ENCODE measurements at places on chromosomes 11 and 22.

GRCh38 chr11:27703481-27703880, 3.2 kb upstream of the BDNF start:
- no peak overlapping the region for H3K27ac ChIP-seq
- no peak overlapping the region for H3K4me3 ChIP-seq
- DNase-seq: no peak
- peaks cover 21% of the 10 kb centered on the region for H3K4me1 ChIP-seq
- H3K36me3 ChIP-seq: no peaks in the 10 kb centered on the region

DNA sequence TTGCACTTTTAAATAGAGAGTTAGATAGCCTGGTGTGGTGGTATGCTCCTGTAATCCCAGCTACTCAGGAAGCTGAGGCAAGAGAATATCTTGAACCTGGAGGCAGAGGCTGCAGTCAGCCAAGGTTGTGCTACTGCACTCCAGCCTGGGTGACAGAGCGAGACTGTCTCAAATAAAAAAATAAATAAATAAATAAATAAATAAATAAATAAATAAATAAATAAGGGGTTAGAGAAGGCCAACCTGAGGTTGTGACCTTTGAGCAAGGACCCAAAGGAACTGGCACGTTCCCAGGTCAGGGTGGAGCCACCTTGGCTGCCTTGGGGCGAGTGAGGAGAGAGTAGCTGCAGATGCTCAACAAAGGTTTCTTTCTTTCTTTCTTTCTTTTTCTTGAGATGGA, 65.3 kb upstream of the TENM4 start:
- no peak for DNase-seq
- H3K36me3 ChIP-seq: no peaks in the 10 kb centered on the region
- no peaks in the 10 kb centered on the region for H3K27me3 ChIP-seq

- H3K27me3 ChIP-seq: no peaks in the 10 kb centered on the region
- H3K4me1 ChIP-seq: no peaks in the 10 kb centered on the region
- H3K36me3 ChIP-seq: no peaks in the 10 kb centered on the region
- H3K4me3 ChIP-seq: no peak overlapping the region
- H3K27ac ChIP-seq: no peak overlapping the region
Measured at GRCh38 chr22:27063406-27063805, 406.0 kb downstream of the MIAT start.

DNA sequence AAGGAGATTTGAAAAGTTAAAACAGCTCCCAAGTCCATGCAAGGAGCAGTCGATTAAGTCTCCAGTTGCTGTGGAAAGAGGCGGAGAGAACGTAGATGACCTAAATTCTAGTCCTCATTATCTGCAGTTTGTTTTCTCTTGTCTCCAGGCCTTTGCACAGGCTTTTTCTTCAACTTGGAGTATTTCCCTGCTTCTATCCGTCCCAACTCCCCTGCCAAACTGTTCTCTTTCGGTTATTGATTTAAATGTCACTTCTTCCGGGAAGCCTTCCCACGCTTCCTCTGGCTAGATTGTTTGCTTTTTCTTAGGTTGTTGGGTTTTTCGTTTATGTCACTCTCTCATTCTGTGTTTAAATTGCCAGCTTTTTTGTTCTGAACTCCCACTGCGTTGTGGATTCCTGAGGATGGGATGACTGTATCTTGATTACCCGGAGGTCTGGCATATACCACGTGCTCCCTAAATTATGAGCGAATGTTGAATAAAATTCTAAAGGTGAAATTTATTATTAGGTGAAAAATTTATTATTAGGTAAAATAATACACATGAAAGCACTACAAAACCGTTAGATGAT, 463 bp downstream of the TMEM126B start:
- H3K36me3 ChIP-seq: no peaks in the 10 kb centered on the region
- H3K4me3 ChIP-seq: peak overlapping the region; percentile 94
- DNase-seq: no peak
- peak overlapping the region; percentile 94 for H3K27ac ChIP-seq
- H3K4me1 ChIP-seq: peaks cover 14% of the 10 kb centered on the region

GRCh38 chr11:14012846-14013245, 50.3 kb downstream of the SPON1 start:
- no peak overlapping the region for H3K27ac ChIP-seq
- H3K4me3 ChIP-seq: no peak overlapping the region
- H3K36me3 ChIP-seq: no peaks in the 10 kb centered on the region
- H3K27me3 ChIP-seq: no peaks in the 10 kb centered on the region
- DNase-seq: no peak

DNA sequence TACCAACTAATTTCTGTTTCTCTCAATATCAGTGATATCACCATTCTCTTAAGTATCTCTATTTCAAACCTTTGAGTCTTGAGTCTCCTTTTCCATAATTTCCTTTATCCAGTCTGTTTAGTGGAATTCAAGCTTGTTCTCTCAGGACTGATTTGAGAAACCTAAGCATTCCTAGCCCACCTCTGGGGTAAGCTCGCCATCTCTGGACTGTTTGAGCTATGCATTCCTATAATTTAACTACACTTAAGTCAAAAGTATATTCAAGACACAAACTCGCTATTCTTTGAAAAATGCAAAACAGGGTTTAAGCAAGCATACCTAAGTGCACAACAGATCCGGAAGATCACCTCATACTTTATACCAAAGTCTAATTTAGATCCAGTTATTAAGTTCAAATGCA, 2.1 kb upstream of the DLAT start:
- no peak overlapping the region for H3K27ac ChIP-seq
- no peak overlapping the region for H3K4me3 ChIP-seq
- peaks cover 14% of the 10 kb centered on the region for H3K4me1 ChIP-seq
- no peak for DNase-seq
- no peaks in the 10 kb centered on the region for H3K36me3 ChIP-seq
- no peaks in the 10 kb centered on the region for H3K27me3 ChIP-seq

DNA sequence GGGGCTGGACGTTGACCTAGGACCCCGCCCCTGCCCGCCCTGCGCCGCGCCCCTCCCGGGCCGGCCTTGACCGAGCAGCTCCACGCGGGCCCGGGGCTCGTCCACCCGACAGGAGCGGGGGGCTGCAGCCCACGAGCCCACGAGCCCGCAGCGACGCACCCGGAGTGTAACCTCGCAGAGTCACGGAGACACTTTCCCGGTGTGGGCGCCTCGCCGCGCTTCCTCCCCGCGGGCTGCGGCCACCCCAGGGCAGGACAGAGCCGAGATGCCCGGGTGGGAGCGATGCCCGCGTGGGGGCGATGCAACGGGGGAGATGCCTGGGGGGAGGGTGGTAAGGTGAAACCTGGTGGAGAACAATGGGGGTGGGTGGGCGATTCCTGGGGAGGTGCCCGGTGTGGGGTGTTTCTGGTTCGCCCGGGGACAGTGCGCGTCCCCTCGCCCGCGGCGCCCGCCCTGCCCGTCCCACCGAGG, 4.9 kb upstream of the ZBED4 start:
- peak overlapping the region; percentile 40 for H3K4me3 ChIP-seq
- H3K4me1 ChIP-seq: peaks cover 24% of the 10 kb centered on the region
- peaks cover 24% of the 10 kb centered on the region for H3K27me3 ChIP-seq
- H3K36me3 ChIP-seq: no peaks in the 10 kb centered on the region
- H3K27ac ChIP-seq: no peak overlapping the region

Data from esophagus squamous epithelium (tissue), 5 donors.